Tibial artery (tissue), 4 donors: ENCODE measurements at places on chromosomes 12 and 14.

DNA sequence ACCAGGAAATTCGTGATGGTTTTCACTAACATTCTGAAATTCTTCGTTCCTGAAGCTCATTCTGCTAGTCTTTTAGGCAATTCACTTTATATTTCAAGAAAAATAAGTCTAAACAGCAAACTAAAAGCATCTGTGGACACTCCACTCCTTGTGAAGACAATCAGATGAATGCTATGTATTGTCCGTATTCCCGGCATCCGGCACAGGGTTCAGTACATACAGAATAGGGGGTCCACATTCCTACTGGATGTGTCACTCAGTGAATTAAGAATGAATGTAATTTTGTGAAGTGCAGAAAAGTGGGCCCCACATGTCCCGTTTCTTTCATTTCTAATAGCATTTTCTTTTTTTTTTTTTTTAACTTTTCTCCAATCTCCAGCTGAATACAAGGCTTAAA lies 241.3 kb downstream of the GRIN2B start:
- no peak for DNase-seq

DNA sequence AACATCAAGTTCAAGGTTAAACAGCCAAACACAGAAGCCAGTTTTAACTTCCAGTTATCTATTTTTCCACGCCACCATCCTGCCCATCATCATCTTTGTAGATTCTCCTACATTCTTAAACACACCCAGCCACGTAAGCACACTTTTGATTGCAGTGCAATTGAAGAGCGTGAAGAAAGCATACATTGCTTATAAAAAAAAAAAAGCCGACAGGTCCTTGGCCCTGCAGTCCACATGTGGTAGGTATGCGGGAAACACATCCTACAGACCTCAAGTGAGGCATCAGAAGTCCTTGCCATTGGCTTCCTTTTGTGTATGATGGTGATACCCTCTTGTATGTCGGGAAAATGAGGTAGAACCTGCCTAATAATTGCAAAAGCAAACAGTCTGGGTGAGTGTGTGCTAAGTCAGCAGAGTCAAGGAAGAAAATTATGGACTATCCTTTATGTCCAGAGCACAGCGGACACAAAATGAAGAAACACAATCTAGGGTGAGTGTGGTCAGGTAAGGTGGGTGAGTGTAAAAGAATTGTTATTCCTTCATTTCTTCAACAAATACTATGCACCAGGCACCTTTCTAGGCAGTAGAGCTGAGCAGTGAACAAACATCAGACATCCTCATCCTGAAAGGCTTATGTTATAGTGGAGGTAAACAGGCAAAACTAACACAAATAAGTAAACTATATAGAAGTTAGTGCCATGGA lies 51.5 kb downstream of the EID3 start:
- DNase-seq, result no peak

GRCh38 chr14:63543826-63544406 lies 739 bp upstream of the PPP2R5E start:
- no peak for DNase-seq

- DNase-seq, result no peak
Measured at GRCh38 chr14:39374851-39375250, 57.4 kb downstream of the FBXO33 start.

- no peak for DNase-seq
Measured at GRCh38 chr14:29150659-29151058, 384.1 kb downstream of the FOXG1 start.

DNA sequence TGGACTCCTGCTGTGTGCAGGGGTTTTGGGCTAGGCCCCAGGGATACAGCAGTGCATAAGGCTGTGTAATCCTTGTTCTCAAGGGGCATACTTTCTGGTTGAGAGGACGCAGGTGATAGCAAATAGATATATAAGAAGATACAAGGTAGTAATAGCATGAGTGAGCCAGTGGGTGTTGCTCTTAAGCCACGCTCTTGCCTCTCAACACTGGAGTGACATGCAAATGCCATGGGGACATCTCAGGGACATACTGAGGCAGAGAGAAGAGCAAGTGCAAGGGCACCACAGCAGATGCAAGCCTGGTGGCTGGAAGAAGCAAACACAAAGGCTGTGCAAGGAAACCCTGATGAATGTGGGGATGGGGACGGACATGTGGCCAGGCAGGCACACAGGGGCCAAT lies 223.3 kb downstream of the CHST11 start:
- DNase-seq, result no peak

- no peak for DNase-seq
Measured at GRCh38 chr14:71193663-71194062, 286.4 kb downstream of the PCNX1 start.

DNA sequence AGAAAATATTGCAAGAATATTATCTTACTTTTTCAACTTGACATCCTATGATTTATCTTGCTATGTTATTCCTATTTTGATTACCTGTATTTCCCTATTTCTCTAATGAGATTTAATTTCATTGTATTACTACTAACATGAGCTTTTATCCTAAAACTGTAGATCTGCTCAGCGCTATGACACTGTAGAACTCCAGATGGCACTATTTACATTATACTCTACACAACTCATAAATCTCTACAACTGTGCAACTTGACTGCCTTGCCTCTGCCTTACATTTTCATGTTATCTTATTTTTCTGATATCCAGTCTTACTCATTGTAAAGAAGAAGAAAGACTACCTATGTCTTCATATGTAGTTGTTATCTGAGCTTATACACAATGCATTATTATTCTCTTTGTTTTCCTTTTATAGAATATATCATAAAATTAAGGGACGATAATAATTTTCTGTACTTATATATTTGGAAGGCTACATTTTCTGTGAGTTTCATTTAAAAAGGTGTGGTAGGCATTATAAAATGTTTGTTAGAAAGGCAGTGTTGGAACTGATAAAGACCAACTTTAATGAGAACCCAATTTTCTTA lies 24.1 kb downstream of the NUP37 start:
- no peak for DNase-seq

DNA sequence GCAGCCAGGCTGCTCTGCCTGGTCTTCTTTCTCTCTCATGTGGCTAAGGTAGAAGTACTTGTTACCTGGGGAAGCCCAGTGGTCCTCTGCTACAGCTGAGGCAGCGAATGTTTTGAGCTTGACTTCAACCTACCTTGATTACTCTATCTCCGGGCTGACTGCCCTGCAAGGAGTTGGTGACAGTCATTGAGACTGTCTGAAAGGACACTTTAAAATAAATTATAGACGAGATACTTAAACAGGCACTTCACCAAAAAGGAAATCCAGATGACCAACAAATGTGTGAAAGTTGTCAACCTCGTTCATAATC lies 474 bp upstream of the CIT start:
- no peak for DNase-seq

DNA sequence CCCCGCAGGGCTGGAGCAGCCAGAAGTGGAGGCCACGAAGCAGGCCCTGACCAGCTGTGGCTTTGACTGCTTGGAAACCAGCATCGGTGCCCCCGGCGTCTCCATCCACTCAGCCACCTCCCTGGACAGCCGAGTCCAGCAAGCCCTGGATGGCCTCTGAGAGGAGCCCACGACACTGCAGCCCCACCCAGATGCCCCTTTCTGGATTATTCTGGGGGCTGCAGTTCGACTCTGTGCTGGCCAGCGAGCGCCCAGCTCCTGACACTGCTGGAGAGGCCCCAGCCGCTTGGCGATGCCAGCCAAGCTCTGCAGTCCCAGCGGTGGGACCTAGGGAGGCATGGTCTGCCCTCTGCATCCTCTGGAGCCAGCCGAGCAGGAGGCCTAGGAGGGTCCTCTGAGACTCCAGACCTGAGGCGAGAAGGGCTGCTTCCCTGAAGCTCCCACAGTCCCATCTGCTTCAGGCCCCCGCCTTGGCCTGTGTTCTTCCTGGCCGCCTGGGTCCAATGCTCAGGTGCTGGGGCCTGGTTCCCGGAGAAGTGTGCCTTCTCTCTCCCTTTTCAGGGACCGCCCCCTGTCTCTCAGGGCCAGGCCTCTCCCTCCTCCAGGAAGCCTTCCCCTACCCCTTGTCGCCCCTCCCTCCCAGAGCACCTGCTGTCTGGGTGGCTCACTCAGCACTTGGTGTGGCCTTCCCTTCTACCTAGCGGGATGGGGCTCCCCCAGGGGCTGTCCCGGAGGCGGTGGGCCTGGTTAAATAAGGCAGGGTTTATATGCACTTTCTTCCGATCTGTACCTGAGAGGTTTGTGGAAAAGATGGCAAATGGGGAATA lies 23.0 kb downstream of the MVK start:
- DNase-seq, result no peak

- DNase-seq, result no peak
Measured at GRCh38 chr14:23787436-23787835, 151.3 kb downstream of the DHRS2 start.

- DNase-seq, result no peak
Measured at GRCh38 chr12:172732-173161, 41.2 kb downstream of the SLC6A12 start.

DNA sequence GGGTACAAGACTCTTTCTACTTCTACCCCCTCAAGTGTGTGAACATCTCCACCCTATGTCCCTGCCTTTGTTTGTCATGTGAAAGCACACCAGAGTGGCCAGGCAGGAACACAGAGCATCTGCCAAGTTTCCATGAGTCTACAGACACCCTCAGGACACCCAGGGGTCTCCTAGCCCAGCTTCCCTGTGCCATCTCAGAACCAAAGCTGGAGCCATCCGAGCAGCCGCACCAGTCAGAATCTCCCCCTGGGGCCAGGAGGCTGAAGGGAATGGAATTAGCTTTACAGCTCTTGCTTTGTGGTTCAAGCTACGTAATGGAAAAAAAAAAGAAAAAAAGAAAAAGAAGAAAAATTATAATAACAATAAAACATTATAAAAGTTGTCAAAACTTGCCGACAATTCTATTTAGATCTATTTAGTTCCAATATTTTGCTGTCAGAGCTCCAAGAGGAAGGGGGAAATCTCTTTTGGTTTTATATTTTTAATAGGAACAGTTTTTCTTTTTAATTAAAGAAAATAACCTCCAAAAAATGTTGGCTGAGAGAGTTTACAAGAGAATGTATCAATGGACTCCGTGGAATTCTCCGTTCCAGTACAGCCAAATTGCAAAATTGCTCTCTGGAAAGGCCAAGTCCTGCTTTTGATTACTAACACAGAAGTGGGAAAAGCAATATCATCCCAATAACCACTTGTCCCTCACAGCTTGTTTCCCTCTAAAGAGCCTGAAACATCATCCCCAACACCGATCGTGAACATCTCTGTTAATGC lies 37.1 kb downstream of the TBX5 start:
- no peak for DNase-seq

DNA sequence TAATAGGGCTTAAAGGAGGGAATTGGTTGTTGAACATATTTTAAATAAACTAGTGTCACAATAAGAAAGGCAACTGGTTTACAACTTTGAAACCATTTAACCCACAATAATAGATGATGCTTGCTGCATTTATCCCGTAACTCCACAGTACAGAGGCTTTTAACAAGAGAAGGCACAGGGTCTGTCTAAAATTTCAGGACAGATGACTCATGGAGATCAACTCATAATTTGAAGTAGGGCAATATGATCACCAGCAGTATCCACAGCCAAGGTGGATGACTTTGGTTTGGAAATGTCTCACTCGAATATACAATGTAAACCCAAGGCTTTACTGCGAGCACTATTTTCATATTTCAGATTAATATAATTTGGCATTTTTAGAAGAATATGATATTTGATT lies 340.2 kb downstream of the LRIG3 start:
- no peak for DNase-seq

GRCh38 chr14:103404032-103404918 lies 19.1 kb downstream of the MARK3 start:
- DNase-seq, result no peak

DNA sequence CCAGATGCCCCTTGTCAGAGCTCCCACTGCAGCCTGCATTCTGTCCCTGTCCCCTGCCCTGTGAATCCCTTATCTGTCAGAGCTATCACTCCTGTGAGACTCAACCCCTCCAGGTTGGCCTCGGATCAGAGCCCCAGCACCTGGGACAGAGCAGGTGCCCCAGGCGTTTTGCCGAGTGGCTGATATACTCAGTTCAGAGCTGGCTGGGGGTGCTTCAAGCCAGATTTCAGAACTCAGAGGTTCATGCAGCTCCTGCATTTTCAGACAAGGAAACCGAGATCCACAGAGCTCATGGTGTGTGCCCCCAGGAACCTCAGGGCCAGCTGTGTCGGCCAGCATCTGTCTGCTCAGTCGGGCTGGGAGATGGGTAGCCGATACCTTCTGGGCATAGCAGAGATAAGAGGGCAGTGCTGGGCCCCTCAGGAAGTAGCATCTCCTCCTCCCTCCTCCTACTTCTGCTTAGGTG lies 228.0 kb upstream of the RTL1 start:
- peak; percentile 9 for DNase-seq

- no peak for DNase-seq
Measured at GRCh38 chr12:53722450-53723041, 4.7 kb downstream of the CALCOCO1 start.

DNA sequence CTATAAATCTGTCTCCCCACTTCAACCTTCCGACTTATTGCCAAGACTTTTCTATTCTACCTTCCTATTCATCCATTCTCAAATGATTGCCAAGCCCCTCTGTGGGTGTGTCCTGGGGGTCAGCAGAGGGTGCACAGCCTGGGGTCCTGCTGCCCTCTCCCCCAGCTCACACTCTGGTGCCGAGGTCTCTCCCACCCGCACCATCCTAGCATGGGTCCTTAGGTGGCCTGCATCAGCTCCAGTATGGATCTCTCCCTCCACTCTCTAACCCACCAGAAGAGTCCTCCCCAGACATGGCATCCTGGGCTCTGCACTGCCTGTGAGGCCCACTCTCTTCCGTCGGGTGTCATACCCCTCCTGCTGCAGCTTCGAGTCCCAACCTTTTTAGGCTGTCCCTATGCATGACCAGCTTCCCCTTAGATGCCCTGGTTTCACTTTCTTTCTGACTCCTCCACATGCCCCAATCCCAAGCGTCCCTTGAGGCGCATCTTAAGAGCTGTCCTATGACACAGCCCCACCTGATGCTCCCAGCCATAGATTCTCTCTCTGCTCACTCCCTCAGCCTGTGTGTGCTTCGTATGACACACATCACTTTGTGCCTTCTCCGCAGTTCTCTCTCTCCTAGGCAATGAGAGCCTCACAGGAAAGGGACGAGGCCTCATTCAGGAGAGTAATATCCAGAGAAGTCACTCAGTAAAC lies 43.9 kb downstream of the GIT2 start:
- DNase-seq, result no peak

GRCh38 chr12:4745249-4745648 lies 25.0 kb downstream of the GALNT8 start:
- DNase-seq, result no peak

GRCh38 chr12:70122804-70123203 lies 120.4 kb upstream of the CNOT2 start:
- no peak for DNase-seq
